Progenitor cell of endocrine pancreas (in vitro differentiated cells): ENCODE measurements at places on chromosomes 11 and 22.

- DNase-seq, result no peak
These were observed 35.0 kb downstream of the TPST2 start for GRCh38 chr22:26554956-26555355.

DNA sequence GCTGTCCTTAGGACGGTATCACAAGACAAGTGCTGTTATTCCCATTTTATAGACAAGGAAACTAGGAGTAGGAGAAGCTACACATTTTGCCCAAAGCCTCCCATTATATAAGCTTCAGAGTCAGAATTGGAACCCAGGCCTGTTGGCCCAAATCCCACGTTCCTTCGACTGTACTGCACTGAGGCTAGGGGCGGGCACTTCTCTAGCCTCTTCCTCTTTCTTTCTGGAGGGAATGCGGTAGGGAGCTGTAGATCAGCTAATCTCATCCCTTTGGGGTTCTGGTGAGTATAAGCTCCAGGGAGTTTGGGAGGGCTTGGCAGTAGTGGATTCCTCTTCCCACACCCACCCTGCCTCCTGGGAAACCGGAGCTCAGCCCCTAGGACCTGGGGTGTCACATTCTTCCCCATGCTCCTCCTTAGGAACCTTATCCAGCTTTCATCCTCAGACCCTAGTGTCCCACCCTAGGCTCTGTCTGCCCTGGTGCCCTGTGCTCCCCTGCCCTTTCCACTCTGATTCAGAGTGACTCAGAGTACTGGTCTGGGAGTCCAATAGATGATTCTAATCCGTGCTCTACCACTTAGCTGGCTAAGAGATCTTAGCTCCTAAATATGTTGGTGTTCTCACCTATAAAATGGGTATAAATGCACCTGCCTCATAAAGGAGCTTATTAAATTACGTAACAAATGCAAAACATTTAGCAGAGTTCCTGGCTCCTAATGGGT, 29.3 kb downstream of the PHLDB1 start:
- DNase-seq, result no peak

GRCh38 chr22:47080100-47080499, 317.6 kb downstream of the TBC1D22A start:
- no peak for DNase-seq

- peak; percentile 45 for DNase-seq
These were observed 2.2 kb downstream of the RFPL2 start for GRCh38 chr22:32202539-32203180.
